Activated naive CD8-positive, alpha-beta T cell treated with anti-CD3 and anti-CD28 coated beads, Interleukin-2, amount 10 ng/mL, durations not matched to agents 7 days and 5 days (primary cell): ENCODE measurements at places on chromosomes 1 and 21. TPM values are rescaled to one million over a fixed set of nuclear protein-coding genes. Genes with fewer than 3 reads are reported as not detected.

The OVAAL gene
- total RNA-seq = not detected

DNA sequence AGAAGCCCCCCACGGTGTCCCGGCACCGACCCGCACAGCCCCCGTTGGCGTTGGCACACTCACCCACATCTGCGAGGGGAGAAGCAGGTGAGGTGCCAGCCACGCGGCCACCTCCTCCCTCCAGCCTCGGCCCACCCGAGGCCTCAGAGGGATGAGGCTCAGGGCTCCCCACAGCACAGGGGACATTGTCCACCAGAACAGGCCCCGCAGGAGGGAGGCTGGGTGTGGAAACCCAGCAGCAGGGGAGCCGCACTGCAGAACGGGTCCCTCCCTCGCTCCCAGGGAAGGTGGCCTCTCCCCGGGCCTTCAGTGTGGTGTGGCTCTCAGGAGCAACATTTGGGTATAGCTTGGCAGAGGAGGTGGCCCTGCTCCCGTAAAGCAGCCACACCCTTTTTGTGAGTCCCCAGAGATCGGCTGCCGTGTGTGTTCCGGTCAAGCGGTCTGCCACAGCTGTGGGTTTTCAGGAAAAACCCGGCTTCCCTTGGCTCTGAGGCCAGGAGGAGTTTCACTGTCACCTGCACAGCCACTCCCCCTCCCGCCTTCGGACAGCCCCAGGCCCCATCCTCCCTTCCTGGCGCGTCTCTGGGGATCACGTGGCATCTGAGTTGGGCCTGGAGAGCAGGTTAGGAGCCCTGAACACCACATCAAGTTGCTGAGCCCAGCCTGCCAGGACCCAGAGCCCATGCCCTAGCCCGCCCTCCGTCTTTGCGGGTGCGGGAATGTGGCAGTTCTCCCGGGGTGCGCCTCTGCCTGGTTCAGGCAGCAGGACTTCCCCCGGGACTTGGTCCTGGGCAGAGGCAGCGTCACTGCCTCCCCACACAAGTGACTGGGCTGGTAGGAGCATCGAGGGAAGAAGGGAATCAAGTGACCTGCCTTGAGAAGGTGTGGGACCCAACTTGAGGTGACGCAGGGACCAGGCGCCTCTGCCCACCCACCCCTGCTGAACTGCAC, 64.0 kb downstream of the MEGF6 start:
- DNase-seq = no peak

DNA sequence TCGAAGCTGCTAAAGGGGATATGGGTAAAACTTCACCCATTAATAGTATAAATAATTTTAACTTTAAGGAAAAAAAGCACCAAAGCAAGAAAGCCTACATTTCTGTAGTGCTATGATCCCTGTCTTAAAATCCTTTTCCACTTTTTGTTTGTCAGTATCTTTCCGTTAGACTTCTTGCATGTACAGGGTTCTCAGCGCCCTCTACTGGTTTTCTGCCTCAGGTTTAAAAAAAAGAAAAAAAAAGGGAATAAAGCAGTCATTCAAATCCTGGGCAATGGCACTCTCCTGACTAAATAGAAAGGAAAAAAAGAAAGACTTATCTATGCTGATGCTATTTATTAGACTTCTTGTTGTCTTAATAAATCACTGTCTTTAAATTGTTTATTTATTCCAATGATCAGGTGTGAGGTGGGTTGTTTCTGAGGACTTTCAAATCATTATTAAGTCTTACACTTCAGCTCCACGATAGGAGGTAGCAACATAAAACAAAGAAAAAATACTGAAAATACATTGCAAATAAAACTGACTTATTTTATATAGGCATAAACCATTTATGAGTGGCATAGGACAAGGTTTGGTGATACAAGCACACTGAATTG, 475.4 kb upstream of the NR5A2 start:
- DNase-seq = no peak

The USP16 gene
- 39.5 TPM for total RNA-seq

- DNase-seq = no peak
Observed at GRCh38 chr21:36075171-36075570, 5.3 kb downstream of the CBR1 start.

The LRP8 gene
- total RNA-seq = 45.0 TPM

The C8B gene
- not detected for total RNA-seq

The DYRK3 gene
- total RNA-seq = 2.7 TPM

DNA sequence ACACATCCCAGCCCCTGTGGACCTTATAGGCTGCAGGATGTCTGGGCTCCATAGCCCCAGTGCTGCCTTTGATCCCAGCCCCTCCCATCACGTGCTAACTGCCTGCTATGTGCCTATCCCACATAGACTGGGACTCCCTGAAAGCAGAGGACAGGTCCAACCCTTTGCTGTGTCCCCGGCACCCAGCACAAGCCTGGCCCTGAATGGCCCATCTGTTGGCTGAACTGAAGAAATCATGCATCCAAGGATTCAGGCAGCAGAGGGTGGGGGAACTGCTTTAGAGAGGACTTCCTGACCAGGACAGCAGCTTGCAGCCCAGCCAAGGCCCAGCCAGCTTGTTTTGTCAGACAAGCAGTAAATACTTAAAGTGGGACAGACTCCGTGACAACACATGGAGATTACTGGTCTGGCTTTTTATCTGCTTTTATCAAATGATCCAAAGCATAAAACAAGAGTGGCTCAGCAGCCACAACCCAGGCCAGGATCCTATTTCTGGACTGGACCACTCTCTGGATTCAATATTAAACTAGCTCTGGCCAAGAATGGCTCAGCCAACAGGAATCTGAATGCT, 69.3 kb downstream of the GLIS1 start:
- DNase-seq = no peak

DNA sequence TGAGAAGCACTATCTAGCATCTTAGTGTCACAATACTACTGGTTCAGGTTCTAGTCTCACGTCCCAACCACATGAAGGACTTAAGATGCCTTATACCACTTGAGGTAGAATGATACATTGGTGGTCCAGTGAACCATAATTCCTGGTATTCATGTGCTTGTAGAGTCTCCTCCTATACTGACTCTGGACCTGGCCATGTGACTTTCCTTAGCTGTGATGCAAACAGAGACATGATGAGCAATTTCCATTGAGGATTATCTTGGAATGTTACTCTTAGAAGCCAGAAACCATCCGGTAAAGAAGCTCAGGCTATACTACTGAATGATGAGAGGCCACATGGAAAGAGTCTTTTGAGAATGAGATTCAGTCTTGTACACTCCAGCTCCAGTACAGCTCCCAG, 105.7 kb downstream of the NME7 start:
- no peak for DNase-seq

DNA sequence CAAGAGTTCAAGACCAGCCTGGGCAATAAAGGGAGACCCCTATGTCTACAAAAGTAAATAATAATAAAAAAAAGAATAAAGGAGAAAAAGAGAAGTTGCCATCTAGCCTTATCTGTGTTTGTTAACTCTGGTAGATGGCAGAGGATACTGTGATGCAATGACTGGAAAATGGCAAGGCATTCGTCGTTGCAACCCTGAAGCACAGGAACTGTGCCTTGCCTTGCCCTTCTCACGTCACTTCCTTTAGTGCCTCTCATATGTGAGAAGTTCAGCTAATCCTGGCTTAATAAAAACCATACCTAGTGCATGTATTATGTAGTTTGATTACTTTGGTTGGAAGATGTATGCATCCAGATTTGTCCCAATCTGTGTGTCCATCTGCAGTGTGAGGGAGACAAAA, 25.8 kb upstream of the PIGC start:
- DNase-seq = no peak

- no peak for DNase-seq
Observed at GRCh38 chr1:58529284-58529683, 17.2 kb downstream of the OMA1 start.

DNA sequence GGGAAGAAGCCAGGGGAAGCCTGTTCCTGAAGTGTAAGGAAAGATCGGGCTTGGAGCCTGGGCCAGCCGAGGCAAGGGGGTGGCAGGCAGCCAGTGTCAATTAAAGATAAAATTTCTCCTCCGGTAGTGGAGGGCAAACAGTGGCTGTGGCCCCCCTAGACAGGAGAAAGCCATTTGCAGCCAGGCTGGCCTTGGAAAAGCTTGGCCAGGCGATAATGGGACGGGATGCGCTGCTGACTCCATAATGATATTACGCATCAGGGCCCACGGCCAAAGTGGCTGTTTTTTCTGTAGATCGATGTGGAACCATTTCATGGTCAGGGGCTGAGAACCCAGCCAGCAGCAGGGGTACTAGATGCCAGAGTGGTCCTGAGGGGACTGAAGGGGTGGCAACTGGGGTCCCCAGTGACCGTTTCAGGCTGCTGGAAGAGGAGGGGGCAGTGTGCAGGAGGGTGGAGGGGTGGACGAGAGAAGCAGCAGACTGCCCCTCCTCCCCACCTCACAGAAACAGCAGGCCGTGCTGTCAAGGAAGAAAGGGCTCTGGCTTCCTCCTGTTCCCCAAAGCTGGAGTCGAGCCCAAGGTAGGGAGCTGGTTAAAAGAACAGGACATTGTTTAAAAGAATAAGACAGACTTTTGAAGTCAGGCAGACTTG, 25.2 kb downstream of the KCNC4 start:
- DNase-seq = no peak

The LIN9 gene
- 11.1 TPM for total RNA-seq

The PLEKHA6 gene
- total RNA-seq = 0.97 TPM

The ILDR2 gene
- 3.5 TPM for total RNA-seq

DNA sequence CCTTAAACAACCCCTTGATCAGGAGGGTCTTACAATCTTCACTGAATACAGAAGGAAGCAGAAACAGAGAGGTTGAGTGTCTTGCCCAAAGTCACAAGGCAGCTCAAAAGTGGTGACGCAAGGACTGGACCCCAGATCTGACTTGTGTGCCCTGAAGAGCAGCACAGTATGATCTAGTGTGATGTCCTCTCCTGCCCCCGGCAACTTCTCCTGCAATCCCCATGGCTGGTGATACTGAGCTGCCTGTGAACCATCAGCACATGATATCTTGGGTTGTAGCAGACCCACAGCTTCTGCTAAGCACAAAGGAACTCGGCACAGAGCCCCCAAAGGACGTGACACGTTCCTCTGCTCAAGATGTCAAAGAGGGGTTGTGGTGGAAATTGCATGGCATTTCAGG, 51.2 kb upstream of the EDN2 start:
- peak; percentile 10 for DNase-seq

The CFHR4 gene
- total RNA-seq = not detected

DNA sequence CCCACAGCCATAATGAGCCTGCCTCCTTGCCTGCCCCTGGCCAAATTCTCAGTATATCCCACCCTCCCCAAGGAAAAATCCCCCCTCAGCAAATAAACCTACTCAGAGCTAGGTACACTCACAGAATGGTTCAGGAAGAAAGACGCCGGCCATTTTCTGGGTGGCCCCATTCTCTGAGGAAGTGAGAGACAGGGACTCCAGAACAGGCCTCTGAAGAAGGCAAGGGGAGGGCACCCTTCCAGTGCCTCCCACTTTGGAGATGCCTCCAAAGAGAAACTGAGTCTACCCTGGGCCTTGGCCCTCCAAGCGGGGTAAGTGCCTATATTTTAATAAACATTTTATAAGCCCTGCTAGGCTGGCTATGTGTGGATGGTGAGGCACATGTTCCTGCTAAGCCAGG, 2.3 kb downstream of the PACC1 start:
- no peak for DNase-seq

DNA sequence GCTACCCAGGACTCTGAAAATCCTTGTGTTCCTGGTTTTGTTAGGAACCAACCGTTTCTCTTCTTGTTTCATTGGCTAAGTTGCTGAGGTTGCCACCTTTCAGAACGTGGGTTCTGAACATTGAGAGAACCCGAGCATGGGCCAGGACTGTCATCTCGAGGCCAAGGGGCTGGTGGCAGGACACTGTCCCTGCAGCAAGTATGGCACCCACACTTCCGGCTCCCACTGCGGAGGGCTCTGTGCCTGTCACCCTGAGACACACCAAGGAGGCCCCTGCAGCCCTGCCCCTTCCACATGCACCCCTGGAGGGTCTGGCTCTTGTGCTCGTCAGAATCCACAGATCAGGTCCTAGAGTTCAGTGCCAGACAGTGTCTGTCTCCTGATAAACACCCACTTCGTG, 39.1 kb upstream of the LRRC3 start:
- peak; percentile 18 for DNase-seq

- DNase-seq = peak; percentile 63
Observed at GRCh38 chr1:36342426-36343185, 19.2 kb upstream of the EVA1B start.

- no peak for DNase-seq
Observed at GRCh38 chr1:177913762-177914540, 55.9 kb downstream of the SEC16B start.

- no peak for DNase-seq
Observed at GRCh38 chr1:246769306-246769705, 45.1 kb downstream of the SCCPDH start.

- no peak for DNase-seq
Observed at GRCh38 chr1:4421986-4422385, 232.4 kb upstream of the AJAP1 start.

GRCh38 chr1:177940682-177941081, 29.2 kb downstream of the SEC16B start:
- no peak for DNase-seq

GRCh38 chr1:32289256-32289655, 2.6 kb upstream of the HDAC1 start:
- no peak for DNase-seq

DNA sequence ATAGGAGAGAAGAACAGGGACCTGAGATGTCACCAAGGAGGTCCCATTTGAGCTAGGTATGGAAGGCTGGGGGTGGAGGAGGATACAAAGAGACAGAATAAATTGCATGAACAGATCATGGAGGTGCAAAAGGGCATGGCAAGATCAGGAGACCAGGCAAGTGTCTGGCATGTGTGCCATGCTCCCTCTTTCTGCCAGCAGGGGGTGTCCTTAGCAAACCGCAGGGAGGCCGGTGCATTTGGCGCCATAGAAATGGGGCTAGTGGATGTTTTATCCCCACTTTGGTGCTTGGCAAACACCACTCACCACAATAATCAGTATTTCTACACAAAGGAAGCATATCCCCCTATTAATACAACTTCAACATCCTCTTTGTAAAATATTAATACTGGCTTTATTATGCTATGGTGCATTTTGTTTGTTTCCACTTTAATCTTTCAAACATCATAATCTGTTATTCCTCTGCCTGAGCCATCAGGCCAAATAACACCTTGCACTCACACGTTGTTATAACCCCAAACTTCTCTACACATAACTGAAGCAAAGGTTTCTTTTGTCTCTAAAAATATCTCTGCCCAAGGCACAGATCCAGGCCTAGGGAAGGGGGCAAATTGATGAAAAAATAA, 25.9 kb downstream of the S100A6 start:
- DNase-seq = peak; percentile 68

The STYXL2 gene
- not detected for total RNA-seq

- DNase-seq = no peak
Observed at GRCh38 chr21:40300300-40300699, 433.1 kb downstream of the PCP4 start.

The EIF2D gene
- 40.6 TPM for total RNA-seq

The CDC14A gene
- total RNA-seq = 39.9 TPM

GRCh38 chr1:112359961-112360767, 35.9 kb upstream of the CTTNBP2NL start:
- no peak for DNase-seq
